Ascending aorta (tissue), 2 donors: ENCODE measurements at places on chromosomes 7 and 10. TPM values are rescaled to one million over a fixed set of nuclear protein-coding genes. Genes with fewer than 3 reads are reported as not detected.

DNA sequence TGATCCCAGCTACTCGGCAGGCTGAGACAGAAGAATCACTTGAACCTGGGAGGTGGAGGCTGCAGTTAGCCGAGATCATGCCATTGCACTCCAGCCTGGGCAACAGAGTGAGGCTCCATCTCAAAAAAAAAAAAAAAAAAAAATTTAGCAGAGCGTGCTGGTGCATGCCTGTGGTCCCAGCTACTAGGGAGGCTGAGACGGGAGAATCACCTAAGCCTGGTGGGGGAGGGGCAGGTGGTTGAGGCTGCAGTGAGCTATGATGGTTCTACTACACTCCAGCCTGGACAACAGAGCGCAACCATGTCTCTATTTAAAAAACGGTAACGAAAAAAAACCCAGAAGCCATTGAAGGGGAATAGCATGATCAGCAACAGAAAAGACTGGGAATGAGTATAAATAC lies 89.9 kb downstream of the ARHGAP12 start:
- H3K4me1 ChIP-seq, result no peaks in the 10 kb centered on the region
- H3K27ac ChIP-seq, result no peak overlapping the region
- no peak overlapping the region for H3K4me3 ChIP-seq
- DNase-seq, result no peak
- no peaks in the 10 kb centered on the region for H3K27me3 ChIP-seq
- H3K36me3 ChIP-seq, result no peaks in the 10 kb centered on the region

DNA sequence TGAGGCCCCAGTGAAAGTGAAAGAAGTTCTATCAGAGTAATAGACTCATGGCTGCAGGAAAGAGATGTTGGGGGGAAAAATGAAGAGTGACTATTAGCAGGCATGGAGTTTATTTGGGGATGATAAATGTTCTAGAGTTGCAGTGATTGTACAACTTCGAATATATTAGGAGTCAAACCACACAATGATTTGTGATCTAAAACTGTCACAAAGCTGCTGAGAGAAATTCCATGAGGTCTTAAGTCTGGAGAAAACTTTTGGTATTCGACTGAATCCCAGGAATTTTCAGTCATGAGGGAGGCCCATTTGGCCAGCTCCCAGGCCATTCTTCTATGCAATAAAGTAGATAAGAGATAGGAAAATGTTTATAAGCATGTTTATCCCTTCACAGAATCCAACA lies 55.9 kb upstream of the UNC5B start:
- H3K27ac ChIP-seq, result no peak overlapping the region
- H3K4me1 ChIP-seq, result no peaks in the 10 kb centered on the region
- H3K36me3 ChIP-seq, result no peaks in the 10 kb centered on the region
- no peak overlapping the region for H3K4me3 ChIP-seq

- DNase-seq, result no peak
- H3K4me1 ChIP-seq, result peaks cover 10% of the 10 kb centered on the region
- no peak overlapping the region for H3K4me3 ChIP-seq
- no peak overlapping the region for H3K27ac ChIP-seq
- H3K27me3 ChIP-seq, result no peaks in the 10 kb centered on the region
These were observed 47.2 kb upstream of the RABGEF1 start for GRCh38 chr7:66693331-66693730.

DNA sequence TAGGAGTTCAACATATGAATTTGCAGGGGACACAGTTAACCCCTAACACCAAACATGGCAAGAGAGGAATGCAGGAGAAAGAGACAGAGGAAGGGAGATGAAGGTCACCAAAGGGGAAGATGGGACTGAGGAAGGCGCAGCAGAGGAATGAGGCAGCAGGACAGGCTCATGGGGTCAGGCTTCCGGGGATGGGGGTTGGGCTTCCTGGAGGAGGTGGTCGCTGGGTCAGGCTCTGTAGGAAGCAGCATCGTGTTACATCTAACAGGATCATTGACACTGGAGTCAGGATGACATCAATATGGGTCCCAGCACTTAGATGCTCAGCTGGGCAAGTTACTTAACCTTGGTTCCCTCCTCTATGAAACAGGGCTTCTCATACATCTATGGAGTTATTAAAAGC lies 113.2 kb downstream of the NPTX2 start:
- H3K36me3 ChIP-seq, result no peaks in the 10 kb centered on the region
- H3K4me3 ChIP-seq, result no peak overlapping the region
- DNase-seq, result no peak
- H3K4me1 ChIP-seq, result no peaks in the 10 kb centered on the region
- no peaks in the 10 kb centered on the region for H3K27me3 ChIP-seq

- peak; percentile 64 for DNase-seq
- peak overlapping the region; percentile 65 for H3K27ac ChIP-seq
- no peaks in the 10 kb centered on the region for H3K36me3 ChIP-seq
These were observed 81.8 kb downstream of the PTPN20 start for GRCh38 chr10:46992803-46993561.

Gene FOXP2
- total RNA-seq, result 11.0 TPM
